ENCODE measurements at places on chromosomes 5 and 9.

DNA sequence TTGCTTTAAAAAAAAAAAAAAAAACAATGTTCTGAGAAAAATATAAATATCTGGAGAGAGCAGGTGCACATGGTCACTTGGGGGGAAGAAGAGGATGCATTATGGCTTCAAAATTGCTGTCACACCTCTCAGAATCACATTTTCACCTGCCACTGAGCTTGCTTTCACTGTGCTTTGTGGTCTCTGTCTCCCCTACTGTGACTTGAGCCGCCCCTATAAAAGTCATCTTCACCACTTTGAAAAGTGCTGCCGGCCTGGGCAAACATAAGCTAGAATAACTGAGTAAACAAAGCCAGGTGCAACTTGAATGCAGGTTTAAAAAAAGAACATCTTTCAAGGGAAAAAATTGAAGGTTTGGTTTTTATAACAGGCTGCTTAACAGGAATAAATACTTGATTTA is 368.1 kb upstream of the GRIA1 start:
- DNase-seq: no peak

- no peak for DNase-seq
Measured at GRCh38 chr9:129630967-129631673, 5.2 kb downstream of the NTMT1 start.

GRCh38 chr5:44336708-44337107 is 52.5 kb downstream of the FGF10 start:
- DNase-seq: no peak

DNA sequence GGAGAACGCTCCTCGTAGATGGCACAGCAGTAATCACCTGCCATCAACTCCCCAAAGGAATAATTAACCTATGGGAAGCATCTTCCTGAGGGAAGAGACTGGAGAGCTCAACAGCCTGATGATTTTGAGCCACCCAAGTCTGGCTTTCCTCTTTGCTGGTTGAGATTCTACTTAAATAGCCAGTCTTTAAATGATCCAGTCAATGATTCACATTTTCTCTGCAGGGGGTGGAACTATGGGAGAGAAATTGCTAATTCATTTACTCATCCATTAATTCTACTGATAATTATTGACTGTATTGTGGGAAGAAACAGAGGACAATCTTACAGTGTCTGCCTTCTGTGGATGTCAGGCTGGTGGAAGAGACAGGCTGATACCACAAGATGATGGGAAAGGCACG is 355.0 kb upstream of the PANK3 start:
- DNase-seq: no peak

- DNase-seq: no peak
Measured at GRCh38 chr5:151184316-151185042, 26.9 kb upstream of the ANXA6 start.

DNA sequence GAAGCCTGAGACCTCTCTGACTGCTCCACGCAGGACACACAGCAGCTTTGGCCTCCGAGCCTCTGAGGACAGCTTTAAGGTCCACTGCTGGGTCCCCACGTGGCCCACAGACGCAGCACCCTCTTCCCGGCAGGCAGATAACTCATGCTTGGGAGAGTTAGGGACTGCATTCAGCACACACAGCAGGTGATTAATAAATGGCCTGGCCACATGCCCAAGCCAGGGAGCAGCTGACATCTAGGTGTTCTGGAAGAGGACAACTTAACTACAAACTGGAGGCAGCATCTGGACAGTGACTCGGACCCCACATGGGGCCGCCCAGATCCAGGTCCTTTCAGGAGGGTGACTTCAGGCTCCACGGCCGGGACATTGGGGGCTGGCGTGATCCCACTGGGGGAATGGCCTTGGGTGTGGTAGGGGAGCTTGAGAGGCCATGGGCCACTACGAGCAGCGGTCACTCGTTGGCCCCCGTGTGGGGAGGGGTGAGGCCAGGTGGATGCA is 11.3 kb downstream of the NINJ1 start:
- DNase-seq: no peak

- DNase-seq: no peak
Measured at GRCh38 chr9:90141723-90142122, 500.9 kb downstream of the DIRAS2 start.

GRCh38 chr5:17819783-17820182 is 185.5 kb downstream of the TAF11L14 start:
- no peak for DNase-seq

DNA sequence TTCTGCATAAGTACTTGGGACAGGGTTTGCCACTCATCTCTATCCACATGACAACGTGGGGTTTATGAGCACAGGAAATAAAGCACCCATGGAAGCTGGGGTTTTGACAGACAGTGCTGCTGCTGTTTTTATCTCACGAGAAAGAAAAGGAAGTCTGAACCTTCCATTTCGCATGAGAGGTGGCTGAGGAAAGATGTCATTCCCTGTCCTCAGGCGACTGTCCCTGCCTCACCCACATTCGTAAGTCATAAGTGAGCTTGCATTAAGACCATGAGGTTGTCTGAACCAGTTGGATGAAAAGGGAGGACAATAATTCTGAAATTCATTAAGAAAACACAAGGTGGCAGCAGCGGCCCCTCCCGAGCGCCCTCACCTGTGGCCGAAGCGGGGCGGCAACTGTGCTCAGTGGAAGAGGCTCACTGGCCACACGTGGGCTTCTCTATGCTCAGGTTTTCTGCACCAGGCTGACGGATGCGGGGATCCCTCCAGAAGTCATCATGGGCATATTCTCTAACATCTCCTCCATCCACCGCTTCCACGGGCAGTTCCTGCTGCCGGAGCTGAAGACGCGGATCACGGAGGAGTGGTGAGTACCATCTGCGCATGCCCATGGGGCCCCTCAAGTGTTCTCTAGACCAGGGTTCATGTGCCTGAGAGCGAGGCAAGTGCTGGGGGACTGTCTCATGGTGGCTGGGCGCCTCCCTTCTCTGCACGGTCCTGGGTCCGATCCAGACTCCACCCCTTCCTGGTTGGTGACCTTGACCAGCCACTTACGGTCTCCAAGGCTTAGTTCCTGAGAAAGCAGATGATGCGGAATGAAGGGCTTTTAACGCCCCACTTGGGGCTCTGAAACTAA is 54.7 kb upstream of the SUSD3 start:
- DNase-seq: peak; percentile 46
